Iris pigment epithelial cell (primary cell): ENCODE measurements at places on chromosomes 3 and 15.

GRCh38 chr3:160183345-160184076, 41.7 kb upstream of the C3orf80 start:
- peak; percentile 38 for DNase-seq

- DNase-seq = peak; percentile 27
Measured at GRCh38 chr15:89067751-89068150, 20.5 kb upstream of the ABHD2 start.

GRCh38 chr3:148727231-148727630, 29.5 kb downstream of the AGTR1 start:
- peak; percentile 48 for DNase-seq

DNA sequence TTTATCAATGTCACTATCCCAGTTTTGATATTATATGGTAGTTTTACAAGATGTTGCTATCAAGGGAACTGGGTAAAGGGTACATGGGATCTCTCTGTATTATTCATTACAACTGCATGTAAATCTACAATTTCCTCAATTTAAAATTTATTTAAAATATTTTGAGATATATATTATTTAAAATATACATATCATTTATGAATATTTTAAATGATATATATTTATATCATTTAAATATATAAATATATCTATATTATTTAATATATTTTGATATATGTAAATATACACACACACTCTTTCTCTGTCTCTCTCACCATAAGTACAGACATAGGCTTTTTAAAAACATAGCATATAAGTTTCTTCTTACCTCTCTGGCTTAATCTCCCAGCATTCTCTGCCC, 104.7 kb downstream of the TP63 start:
- DNase-seq = no peak

DNA sequence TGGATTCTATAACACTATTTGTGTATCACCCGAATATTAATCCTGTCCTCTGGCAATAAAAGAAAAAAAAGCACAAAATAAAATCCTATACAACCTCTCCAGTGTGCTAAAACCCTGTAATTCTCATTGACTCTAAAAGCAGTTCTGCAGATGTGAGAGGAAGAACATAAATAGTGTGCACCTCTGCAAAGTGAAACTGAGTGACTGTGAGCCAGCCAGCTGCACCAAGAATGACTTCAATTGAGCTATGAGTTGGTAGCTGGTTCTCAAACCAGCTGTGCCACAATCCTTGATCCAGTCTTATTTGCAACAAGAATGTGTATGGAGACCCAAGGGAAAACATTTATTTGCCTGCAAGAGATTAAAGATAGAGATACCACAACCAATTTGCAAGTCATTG, 31.2 kb upstream of the COL8A1 start:
- no peak for DNase-seq
